Stimulated activated CD8-positive, alpha-beta memory T cell treated with anti-CD3 and anti-CD28 coated beads, Interleukin-15, amount 100 ng/mL, for 48 hours (primary cell): ENCODE measurements at places on chromosomes 6 and 20.

GRCh38 chr6:35752330-35752729 lies 15.5 kb downstream of the ARMC12 start:
- DNase-seq = no peak

- DNase-seq = no peak
These were observed 795.1 kb upstream of the HS3ST5 start for GRCh38 chr6:115137910-115138309.

DNA sequence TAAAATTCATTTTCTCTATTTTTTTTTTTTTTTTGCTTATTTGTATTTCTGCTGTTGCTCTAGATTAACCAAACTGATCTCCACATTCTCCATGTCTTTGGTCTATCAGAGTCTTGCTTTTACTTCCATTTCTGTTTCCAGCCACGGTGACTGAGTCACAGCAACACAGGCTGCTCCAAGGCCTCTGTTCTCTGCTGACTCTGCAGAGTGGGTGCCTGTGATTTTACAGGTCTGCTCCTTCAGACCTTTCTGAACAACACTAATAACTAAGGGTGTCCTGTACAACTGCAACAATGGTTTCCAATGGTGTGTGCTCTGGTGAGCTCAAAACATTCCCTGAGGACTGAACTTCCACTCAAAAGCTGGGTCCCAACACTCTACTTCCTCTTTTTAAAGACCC lies 102.3 kb upstream of the BMP2 start:
- DNase-seq = no peak

DNA sequence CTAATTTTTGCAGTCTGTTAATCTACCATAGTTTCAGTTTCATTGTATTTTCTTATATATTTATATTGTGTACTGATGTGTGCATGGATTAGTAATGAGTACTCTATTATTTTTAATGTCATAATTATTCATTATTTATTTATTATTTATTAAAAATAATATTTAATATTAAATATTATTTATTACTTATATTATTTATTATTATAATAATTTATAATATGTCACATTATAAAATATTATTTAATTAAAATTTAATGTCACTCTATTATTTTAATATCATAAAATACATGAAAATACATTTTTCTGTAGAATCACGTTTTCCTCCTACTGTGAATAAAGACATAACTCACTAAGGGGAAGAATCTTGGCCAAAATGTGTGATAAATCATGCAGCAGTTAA lies 30.5 kb downstream of the POM121L2 start:
- no peak for DNase-seq

GRCh38 chr6:113763876-113764275 lies 93.3 kb upstream of the MARCKS start:
- DNase-seq = no peak

DNA sequence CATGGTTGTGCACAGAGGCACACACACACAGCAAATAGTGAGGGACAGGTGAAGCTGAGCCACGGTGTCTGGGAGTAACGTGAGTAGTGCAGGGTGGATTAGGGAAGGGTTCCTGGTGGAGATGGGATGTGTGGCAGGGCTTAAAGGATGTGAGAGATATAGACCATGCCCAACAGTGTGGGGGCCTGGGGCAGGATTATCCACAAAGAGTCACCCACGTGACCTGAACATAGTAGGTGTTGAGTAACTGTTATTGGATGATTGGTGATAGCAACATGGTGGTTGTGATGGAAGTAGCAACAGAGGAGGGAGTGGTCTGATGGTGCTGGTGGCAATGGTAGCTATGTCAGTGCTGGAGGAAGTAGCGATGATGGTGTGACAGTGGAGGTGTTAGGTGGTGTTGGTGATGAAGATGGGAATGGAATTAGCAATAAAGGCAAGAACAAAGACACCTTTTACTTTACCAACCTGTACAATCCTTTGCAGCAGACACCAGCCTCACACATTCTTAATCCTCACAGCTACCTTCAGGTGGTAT lies 135.1 kb downstream of the MRPL14 start:
- DNase-seq = no peak

GRCh38 chr6:148816117-148816516 lies 69.3 kb downstream of the UST start:
- no peak for DNase-seq

GRCh38 chr6:37316071-37316470 lies 37.7 kb upstream of the RNF8 start:
- DNase-seq = no peak

- no peak for DNase-seq
These were observed 15.6 kb downstream of the PPP1R10 start for GRCh38 chr6:30601436-30601814.

DNA sequence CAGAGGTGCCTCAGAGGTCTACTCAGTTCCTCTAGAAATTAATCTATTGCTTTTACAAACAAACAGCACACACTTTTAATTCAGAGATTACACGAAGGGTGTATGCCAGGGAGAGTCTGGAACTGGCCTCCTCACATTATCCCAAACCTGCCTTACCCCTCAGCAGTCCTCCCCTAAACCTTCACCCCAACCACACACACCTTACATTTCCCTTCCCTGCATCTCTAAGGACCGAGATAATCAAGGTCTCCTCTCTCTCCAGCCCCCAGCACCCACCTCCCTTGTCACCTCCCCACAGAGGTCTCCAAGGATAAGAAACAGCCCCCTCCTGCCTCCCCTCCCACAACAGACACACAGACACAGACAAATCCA lies 6.1 kb downstream of the HLA-DRB1 start:
- no peak for DNase-seq

GRCh38 chr20:45289942-45290676 lies 16.5 kb upstream of the RBPJL start:
- DNase-seq = no peak
